ENCODE measurements at places on chromosomes 16 and 17. TPM values are rescaled to one million over a fixed set of nuclear protein-coding genes. Genes with fewer than 3 reads are reported as not detected.

WNT9B gene
- not detected for total RNA-seq

ARHGAP23 gene
- total RNA-seq = 0.13 TPM

SOX9 gene
- total RNA-seq = not detected

MRPL45 gene
- total RNA-seq = 33.0 TPM

GID4 gene
- 10.4 TPM for total RNA-seq

CD300LB gene
- not detected for total RNA-seq

CES4A gene
- 55.5 TPM for total RNA-seq

KRTAP1-1 gene
- not detected for total RNA-seq

CDH5 gene
- total RNA-seq = not detected

ST6GALNAC1 gene
- total RNA-seq = 5.2 TPM

HEATR9 gene
- total RNA-seq = 0.22 TPM

GCGR gene
- not detected for total RNA-seq

NPIPB13 gene
- total RNA-seq = 15.5 TPM

STX1B gene
- total RNA-seq = 1.4 TPM

HS3ST3B1 gene
- total RNA-seq = 20.0 TPM

SLC16A5 gene
- 11.7 TPM for total RNA-seq

TAT gene
- total RNA-seq = not detected

KCNG4 gene
- not detected for total RNA-seq
